ENCODE measurements at places on chromosomes 13 and 19.
A peak's percentile ranks its signal among the peaks of the same experiment; 100 is the strongest.

GRCh38 chr13:48446464-48446863 lies 33.6 kb upstream of the LPAR6 start:
- peak; percentile 45 for DNase-seq

DNA sequence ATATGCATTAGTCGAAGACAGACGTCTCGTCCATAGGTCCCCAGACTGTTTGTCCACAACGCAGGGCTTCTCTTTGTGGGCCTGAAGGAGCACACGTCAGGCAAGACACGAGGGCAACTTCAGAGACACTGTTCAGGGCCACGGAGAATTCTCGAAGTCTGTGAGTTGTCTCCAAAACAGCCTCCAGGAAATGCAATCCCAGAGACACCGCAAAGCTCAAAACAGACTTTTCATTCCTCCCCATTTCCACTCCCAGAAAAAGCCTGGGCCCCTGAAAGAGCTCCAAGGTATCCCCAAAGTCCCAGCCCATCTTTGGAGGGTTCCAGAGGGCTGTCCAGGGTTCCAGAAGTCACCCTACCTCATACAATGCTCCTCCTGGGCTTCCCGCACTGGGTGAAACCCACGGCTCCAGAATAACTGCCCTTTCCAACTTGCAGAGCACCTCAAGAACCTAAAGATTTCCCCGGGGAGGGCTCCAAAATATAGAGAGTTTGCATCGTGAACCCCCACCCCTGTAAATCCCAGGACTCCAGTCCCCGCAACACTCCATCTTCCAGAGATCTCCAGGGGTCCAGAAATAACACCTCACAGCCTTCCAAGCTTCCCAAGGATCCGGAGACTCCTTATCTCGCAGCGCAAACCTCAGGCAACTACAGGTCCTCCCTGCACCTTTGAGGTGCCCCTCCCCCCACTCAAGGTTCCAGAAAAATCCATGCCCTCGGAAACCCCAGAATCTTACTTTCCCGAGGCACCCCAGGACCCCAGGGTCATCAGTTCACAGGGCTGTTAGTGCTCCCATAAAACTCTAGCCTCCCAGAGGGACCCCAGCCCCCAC lies 687 bp upstream of the FTL start:
- no peak for DNase-seq

- no peak for DNase-seq
These were observed 233.9 kb downstream of the LMO7 start for GRCh38 chr13:75869981-75870380.

DNA sequence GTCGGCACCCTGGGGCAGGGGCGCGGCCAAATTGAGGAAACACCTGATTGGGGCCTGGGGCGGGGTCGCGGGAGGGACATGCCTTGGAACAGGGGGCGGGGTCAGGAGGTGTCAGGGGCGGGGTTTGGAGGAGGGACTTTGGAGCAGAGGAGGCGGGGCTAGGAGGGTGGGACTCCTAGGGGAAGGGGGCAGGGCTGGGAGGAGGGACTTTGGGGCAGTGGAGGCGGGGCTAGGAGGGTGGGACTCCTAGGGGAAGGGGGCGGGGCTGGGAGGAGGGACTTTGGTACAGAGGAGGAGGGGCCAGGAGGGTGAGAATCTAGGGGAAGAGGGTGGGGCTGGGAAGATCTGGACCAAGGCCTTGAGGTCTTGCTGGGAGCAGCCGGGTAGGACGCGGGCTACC lies 21.9 kb downstream of the GRIN2D start:
- DNase-seq: no peak

DNA sequence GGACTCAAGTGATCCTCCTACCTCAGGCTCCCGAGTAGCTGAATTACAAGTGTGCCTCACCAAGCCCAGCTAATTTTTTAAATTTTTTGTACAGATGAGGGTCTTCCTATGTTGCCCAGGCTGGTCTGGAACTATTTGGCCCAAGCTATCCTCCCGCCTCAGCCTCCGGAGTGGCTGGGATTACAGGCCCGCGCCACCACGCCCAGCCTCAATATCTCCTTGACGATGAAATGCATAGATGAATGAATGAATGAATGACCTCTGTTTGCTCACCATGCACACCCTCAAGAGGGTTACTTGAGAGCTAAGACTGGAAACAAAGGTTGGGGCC lies 14.9 kb upstream of the AP1M2 start:
- DNase-seq: no peak

GRCh38 chr19:52275988-52276387 lies 6.6 kb downstream of the ZNF766 start:
- no peak for DNase-seq

DNA sequence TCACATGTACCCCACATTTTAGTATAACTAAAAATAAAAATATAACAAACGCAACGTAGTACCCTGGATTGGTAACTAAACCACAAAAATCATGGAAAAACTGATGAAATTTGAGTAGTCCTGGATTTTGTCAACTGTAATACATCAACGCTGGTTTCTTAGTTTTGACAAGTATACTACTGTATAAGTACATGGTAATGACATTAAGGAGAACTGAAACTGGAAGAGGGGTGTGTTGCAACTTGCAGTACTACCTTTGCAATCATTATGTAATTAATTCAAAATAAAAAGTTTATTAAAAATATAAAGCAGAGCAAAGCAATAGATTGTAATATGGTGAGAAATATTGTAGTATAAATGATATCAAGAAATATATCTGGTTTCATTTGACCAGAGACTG lies 1158.0 kb upstream of the SPRY2 start:
- no peak for DNase-seq

DNA sequence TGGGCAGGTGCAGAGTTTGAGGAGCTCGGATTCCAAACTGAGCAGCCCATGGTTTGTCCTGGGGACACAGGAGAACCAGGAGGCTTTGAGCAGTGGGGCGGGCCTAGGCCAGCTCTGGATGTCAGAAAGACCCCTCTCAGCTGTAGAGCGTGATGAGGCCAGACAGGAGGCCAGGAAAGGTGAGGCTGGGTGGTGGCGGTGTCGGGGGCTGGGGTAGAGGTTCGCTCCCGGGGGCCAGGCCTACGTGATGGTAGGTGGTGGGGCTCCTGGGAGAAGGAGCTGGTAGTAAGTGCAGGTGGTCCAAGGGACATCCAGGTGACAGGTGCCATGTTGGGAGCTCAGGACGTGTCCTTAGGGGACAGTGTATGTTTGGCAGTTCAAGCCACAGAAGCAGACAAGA lies 13.5 kb upstream of the PTOV1 start:
- DNase-seq: no peak

DNA sequence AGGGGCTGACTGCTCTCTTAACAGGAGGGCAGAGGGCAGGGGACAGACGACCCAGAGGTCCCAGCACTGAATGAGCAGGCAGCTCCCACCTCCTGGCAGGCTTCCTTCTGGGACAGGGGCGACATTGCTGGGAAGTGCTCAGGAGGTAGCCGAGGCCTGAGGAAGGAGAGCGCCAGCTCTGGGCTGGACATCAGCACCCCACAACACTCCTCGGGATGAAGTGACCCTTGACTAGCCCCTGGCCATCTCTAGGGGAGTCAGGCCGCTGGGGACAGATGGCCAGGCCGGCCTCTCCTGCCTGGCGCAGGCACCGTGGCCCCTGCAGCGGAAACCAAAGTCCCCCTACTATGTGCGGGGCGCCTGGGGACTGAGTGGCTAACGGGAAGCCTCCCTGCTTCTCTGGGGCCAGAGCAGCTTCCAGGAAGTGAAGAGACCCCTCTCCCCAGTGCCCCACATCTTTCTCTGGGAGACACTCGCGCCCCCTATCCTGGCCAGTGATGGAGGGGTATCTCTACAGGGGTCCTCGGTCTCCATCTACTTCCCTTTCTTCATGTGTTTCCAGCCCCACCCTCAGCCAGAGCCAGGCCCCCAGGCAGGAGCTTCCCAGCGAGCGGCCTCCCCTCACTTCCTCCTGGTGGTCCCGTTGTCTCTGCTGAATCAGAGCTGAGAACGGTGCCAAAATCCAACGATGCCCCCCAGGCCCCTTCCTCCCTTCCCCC lies 10.1 kb downstream of the PRR36 start:
- no peak for DNase-seq

GRCh38 chr19:57321751-57322150 lies 1.5 kb downstream of the ZNF543 start:
- no peak for DNase-seq

- no peak for DNase-seq
These were observed 30.3 kb downstream of the DHX34 start for GRCh38 chr19:47379381-47379938.

Data from non-pigmented ciliary epithelial cell (primary cell).